DMS53 (cell line): ENCODE measurements at places on chromosomes 5 and 9.

- no peak for DNase-seq
Observed at GRCh38 chr5:132592521-132592920, 35.7 kb downstream of the RAD50 start.

GRCh38 chr9:119523508-119523907 is 154.3 kb upstream of the BRINP1 start:
- DNase-seq, result no peak

- no peak for DNase-seq
Observed at GRCh38 chr5:128237546-128237945, 154.0 kb downstream of the SLC12A2 start.

- DNase-seq, result no peak
Observed at GRCh38 chr9:113774963-113775362, 101.1 kb upstream of the ZNF618 start.

DNA sequence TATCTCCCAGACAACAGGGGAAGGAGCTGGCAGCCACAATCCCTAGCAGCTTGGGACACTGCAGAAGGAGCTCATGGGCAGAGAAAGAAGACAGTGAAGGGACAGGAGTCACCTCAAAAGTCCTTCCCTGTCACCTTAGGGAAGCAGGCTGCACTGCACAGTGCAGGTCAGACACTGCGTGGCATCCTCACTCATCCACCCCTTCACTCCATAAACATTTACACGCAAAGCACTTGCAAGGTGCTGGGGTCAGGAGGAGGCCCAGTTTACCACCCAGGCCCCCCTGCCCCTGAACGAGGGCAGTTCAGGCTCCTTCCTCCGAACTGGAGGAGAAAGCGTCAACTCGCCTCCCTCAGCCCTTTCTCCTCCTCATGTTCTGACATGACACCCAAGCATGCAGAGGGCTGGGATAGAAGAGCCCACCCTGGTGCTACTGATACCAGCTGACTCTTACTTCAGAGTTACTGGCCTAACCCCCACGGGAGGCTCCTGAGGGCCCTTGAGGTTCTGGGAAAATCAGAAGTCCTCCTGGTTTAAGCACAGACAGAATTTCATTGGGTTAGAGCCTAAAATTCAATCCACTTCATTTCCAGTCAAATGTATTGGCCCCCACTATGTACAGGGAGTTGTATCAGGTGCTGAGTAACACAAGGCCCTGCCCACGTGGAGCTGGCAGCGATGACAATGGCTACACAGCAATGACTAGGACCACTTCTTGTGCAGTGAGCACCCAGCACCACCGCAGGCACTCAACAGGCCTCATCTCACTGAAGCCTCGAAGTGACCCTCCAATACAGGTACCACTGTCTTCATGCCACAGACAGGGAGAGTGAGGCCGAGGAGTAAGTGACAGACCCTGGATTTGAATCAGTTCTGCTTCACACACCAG is 70.4 kb downstream of the RAPGEF1 start:
- no peak for DNase-seq

DNA sequence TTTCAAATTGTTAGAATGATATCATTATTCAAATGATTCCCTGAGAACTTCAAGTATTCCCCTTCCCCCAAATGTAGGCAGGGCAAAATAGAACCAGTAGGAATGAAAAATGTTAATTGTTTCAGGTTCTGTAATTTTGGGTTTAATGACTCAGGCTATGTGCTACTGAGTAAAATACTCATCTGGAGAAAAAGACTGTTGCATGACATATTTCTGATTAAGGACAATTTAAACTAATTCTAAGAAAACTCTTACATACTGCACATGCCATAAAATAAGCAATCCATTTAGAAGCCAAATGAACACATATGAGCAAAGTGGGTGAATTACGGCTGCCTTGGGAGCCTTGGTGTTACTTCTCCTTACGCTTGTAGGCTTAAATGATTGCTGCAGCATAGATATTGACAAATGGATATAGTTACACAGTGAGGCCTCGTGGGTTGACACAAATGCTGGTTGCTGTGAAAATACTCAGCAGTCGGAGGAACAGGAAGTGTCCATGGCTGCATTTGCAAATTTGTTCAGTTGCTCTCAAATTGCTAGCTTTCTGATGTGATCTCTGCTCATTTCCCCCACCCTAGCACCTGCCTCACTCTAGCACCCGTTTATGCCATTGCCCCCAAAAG is 174.9 kb upstream of the DMAC1 start:
- DNase-seq, result peak; percentile 88

DNA sequence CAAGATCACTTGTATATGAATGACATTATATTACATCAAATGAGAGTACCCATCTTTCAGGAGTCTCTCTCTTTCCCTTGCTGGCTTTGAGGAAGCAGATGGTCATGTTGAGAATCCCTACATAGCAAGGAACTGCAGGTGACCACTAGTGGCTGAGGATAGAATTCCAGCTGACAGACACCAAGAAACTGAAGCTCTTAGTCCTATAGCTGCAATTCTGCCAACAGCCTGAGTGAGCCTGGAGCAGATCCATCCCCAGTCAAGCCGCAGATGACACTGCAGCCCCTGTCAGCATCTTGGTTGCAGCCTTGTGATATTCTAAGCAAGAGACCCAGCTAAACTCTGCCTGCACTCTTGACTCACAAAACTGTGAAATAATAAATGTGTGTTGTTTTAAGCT is 531.5 kb downstream of the CSNK1G3 start:
- DNase-seq, result peak; percentile 70

DNA sequence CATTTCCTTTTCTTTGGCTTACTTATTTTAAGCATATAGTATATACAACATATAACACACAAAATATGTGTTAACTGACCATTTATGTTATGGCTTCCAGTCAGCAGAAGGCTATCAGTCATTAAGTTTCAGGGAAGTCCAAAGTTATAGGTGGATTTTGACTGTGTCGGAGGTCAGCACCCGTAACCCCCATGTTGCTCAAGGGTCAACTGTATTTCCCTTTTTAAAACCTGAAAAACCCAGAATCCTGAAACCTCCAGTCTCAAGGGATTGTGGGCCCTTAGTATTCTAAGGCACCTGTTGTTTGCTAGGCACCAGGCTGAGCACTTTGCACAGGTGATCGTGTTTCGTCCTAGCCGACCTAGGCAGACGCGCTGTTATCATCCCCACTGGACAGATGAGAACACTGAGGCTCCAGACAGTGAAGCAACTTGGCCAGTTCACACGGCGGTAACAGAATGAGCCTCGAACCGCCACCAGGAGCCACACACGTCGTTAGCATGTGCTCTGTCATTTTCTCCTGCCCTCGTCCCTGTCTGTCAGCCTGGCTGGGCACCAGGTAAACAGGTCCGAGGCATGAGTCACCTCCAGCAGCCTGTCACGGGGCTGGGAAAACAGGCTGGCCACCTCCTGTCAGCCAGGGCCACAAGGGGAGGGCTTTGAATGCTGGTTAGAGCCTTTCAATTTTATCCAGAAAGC is 39.9 kb downstream of the DUSP1 start:
- peak; percentile 97 for DNase-seq

DNA sequence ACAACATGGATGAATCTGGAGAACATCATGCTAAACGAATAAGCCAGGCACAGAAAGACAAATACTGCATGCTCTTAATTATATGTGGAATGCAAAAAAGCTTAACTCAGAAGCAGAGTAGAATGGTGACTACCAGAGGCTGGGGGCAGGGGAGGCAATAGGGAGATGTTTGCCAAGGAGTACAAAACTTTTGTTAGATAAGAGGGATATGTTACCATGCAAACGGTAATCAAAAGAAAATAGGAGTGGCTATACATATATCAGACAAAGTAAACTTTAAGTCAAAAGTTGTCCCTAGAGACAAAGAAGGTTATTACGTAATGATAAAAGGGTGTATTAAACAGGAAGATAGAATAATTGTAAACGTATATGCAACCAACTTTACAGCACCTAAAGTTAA is 17.8 kb upstream of the BTNL3 start:
- no peak for DNase-seq

- DNase-seq, result no peak
Observed at GRCh38 chr9:129880654-129881546, 45.6 kb downstream of the USP20 start.

- no peak for DNase-seq
Observed at GRCh38 chr9:107706701-107707427, 217.3 kb upstream of the KLF4 start.

GRCh38 chr5:109755761-109756160 is 66.0 kb downstream of the MAN2A1 start:
- DNase-seq, result no peak

GRCh38 chr9:14932231-14932630 is 22.0 kb upstream of the FREM1 start:
- DNase-seq, result no peak

DNA sequence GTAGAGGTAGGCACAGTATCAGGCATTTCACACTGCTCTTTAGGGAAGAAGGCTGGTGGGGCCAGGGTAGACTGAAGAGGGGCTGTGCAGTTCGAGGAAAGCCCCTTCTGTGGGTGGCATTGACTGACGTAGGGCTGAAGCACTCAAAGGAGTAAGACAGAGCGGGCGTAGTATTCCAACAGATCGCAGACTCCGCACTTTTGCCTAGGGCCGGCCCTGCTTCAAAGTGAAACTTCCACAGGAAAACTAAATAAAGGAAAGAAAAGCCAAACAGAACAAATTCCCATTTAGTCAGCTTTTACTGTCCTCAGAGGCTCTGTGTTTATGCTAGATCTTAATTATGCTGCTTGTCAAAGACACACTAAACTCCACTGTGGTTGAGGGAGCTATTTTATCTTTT is 493.0 kb upstream of the WWC1 start:
- DNase-seq, result no peak

DNA sequence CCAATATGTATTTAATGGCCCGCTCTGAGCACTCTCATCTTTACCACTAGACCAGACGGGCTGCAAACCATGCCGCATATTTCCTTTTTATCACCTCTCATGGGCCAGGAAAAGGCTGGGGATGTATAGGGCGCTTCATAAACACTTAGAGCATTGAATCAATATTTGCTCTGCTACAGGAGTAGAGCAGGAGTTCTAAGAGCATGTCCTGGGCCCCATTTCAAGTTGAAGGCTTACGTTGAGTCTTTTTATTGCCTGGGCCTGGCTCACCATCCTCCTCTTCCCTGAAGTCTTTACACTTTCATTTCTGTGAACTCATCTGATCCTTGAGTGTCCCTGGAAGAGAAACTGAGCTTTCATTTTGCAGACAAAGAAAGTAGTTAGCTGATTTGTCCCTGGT is 112.4 kb downstream of the FSTL4 start:
- DNase-seq, result peak; percentile 97

GRCh38 chr9:117521293-117521692 is 106.4 kb upstream of the ASTN2 start:
- peak; percentile 5 for DNase-seq

- DNase-seq, result peak; percentile 49
Observed at GRCh38 chr9:132162764-132163456, 1.1 kb downstream of the NTNG2 start.

DNA sequence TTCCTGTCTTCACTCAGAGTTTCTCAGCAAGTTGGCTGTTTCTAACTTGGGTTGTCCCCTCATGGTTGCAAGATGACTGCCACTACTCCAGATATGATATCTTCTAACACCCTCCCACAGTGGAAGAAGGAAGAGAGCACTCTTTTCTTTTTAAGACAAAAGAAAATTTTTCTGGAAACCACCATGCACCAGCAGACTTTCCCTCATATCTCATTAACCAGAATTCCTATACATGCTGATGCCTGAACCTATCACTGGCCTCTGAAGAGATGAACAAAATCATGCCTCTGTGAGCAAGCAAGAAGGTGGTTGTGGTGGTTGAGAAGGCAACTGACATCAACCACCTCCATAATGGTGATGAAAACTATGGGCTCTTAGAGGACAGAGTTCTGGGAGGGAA is 56.8 kb downstream of the FEM1C start:
- DNase-seq, result no peak

- DNase-seq, result no peak
Observed at GRCh38 chr9:117656002-117656401, 48.2 kb upstream of the TLR4 start.

DNA sequence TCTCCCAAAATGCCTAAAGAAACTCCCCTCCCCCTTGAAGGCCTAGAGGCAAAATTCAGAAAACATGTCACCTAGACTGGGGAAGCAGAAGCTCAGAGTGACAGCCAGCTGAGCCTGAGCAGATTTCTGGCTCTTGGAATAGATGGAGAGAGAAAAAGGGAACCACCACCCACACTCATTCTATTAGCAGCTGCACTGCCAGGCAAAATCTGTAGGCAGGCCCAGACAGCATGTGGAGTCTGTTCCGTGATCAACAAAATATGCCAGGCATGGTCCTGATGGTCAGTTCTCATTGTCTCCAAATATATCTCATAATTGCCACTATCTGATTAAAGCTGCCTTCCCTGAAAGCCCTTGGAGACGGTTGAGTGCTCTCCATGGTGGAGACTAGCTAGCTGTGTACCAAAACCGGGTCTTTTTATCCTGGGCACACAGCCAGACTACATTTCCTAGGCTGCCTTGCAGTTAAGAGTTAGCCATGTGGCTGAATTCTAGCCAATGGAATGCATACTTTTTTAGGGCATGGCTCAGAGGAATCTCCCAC is 131.7 kb upstream of the GPR151 start:
- no peak for DNase-seq

DNA sequence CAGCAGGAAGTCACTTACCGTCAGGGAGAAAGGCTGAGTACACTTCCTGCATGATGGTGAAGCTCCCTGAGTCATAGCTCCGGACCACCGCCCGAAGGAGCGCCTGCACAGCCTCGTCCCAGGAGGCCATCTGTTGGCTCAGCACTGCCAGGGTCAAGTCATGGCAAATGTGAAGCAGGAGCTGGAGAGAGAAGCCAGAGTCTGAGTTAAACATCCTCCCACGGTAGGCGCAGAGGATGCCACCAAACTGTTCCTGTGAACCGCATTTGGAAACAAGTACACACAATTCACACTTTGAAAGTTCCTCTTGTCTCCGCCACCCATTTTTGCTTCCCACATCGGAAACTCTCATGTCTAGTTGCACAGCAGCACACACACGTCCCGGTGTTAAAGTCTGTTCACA is 33.9 kb downstream of the CNOT8 start:
- no peak for DNase-seq

GRCh38 chr5:22542340-22542739 is 310.8 kb downstream of the CDH12 start:
- DNase-seq, result no peak

DNA sequence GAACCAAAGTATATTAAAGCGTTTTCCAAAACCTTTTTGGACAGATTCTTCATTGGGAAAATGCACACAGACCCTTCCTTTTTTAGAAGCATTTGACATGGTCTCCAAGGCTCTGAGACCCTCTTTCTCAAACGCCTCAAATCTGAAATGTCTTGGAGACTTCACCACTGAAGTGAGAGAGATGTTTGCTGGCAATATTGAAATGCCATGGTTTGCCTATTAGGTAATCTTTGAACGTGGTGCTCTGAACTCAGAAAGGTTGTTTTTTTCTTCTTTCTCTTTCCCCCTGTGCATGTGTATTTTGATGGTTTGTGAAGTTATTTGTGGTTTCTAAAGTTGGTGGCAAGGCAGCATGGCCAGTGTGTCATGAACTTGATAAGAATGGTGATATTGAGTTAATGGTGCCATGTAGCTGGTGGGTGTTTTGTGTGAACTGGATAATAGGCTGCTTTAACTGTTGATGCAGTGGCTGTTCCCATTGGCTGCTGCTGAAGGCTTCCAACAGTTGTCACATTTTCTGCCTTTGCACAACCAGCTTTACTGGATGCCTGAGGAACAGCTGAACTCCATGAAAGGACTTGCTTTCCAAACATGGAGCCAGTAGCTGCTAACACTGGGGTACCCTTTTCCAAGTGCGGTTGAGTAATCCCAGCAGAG is 1.7 kb downstream of the PALM2AKAP2 start:
- no peak for DNase-seq
